ENCODE measurements at places on chromosomes 6 and 20.

DNA sequence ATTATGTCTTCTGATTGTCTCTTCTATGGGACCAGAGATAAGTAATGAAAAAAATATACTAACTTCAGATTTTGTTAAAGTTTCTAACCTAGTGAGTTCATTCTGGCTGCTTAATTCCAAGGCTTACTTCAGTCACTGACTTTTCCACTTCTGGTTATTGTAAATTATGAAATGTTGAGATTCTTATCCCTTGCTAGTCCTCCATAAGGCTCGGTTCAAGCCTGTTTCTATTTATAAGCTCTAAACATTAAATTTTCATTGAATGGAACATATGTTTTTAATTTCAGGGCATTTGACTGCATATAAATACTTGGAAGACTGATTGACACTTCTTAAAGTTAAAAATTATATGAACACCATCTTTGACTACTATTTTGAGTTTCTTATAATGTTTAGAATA, 23.6 kb upstream of the NKAIN2 start:
- DNase-seq: no peak

GRCh38 chr6:37338745-37339255, 15.0 kb upstream of the RNF8 start:
- DNase-seq: no peak

DNA sequence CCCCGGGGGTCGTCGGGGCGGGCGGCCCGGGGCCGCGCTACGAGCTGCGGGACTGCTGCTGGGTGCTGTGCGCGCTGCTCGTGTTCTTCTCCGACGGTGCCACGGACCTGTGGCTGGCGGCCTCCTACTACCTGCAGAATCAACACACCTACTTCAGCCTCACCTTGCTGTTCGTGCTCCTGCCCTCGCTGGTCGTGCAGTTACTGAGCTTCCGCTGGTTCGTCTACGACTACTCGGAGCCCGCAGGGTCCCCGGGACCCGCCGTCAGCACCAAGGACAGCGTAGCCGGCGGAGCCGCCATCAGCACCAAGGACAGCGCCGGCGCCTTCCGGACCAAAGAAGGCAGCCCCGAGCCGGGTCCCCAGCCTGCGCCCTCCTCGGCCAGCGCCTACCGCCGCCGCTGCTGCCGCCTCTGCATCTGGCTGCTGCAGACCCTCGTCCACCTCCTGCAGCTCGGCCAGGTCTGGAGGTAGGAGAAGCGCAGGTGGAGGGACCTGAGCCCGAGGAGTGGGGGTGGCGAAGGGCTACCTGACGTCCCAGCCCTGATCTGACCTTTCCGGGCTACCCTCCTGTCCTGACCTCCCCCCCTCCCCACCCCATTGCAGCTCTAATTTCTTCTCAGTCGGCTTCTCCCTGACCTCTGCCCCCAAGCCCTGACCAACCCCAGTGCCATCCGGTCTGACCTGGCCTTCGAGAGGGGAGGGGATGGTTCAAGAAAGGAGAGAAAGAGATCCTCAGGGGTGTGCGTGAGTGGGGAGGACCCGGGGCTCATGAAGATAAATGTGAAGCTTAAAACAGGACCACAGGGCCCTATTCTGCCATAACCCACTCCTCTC, 558 bp downstream of the XKR7 start:
- DNase-seq: peak; percentile 57

DNA sequence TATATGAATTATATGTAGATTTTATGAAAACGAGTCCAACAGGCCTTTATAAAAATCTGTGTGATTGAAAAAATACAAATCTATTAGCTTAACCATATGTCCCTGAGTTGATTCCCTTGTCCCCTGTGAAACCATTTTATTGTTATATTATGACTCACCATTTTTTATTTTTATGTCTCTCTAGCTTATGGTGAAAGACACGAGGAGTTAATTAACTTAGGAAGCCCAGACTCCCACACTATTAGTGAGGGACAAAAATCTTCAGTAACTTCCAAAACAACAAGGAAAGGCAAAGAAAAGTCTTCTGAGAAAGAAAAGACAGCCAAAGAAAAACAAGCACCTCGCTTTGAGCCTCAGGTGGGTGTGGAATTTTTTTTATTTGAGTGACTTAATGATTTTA, 183.1 kb downstream of the ADGB start:
- peak; percentile 5 for DNase-seq
